ENCODE measurements at places on chromosomes 2 and 18.

DNA sequence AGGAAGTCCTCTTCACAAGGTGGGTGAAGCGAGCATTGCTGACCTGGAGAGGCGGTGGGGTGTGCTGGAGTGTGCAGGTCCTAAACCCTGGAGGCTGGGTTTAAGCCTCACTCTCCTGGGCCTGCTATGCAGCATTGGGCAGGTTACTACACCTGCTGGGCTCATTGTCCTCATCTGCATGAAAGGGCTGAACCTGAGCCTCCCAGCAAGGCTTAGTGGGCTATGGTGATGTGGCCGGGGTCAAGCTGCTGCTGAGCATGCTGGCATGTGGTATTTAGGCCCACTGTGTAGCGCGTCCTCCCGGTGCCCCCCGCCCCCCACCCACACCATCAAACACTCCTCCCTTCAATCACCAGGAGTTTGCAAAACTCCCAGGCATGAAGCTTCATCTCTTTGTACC, 37.3 kb downstream of the INHBB start:
- no peak for DNase-seq

DNA sequence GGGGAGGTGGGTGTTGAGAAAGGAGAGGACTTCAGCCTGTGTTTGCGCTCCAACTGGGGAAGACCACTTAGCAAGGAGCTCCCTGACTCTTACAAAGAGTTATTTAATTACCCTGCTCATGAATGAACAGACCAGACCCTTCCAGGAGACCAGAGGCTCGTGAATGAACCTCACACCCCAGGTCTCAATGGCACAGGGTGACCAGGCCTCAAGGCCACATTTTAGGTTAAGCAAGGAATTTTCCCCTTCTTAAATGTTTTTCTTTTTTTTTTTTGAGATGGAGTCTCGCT, 25.3 kb downstream of the SMAD7 start:
- DNase-seq: no peak

DNA sequence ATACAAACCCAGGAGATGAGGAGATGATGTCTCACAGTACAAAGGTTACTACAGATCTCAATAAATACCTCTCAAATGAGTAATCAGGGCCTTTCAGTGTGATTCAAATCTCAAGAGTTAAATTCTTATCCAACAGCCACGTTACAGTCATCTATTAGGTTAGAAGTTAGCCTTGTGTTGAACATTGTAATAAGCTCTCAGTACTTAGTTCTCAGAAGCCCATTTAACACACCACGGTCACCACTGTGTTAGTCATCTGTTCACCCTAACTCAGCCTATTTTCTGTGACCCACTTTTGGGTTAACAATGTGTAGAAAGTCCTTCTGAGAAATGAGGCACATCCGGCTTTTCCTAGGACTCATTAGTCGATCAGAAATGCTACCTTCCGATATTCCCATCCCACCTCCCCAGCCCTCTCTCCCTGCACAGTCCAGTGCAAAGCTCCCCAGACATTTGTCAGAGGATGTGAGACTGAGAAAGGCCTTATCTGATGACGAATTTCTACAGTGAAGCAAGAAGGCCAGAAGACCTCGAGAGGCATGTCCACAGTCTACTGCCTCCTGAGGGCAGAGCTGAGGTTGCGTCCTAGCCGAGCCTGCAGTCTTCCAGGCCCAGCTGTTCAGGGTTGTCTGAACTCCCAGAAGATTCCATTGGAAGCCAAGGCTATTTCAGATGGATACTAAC, 92.6 kb downstream of the ACTR2 start:
- DNase-seq: no peak

DNA sequence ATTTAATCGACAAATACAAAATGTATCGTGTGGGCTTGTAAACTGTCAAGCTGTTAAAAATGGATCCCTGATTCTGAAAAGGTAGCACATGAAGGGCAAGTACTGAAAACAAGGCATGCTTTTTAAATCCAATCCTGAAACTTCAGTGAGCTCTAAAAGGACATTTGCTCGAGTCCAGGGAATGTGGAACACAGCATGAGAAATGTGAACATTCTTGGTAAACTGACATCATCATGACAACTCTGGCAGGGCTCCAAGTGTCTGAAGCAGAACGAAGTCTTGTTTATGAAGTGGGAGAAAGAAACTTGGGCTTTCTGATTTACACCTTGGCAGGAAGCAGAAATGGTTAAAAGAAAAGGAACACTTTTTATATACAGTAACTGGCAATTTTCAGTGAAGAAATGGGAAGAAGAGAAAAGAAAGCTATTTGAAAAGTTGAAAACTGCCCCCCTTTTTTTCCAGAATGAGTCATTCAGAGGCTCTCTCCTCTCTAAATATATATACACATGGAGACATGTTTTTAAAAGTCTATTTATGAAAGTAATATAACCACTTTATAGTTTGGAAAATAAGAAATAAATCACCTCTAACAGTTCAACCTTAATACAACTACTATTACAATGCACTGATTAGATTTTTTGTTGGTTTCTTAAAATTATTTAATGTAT, 120.8 kb downstream of the GAREM1 start:
- DNase-seq: peak; percentile 81

- DNase-seq: no peak
Observed at GRCh38 chr2:172919732-172920131, 155.9 kb upstream of the MAP3K20 start.

- DNase-seq: peak; percentile 72
Observed at GRCh38 chr18:34224423-34225217, at the start of gene NOL4. Gene NOL4 (minus strand): TSS chr18:34224913. CDS start chr18:34223253, 1,660 bp downstream.

- DNase-seq: peak; percentile 4
Observed at GRCh38 chr2:241140445-241140840, 8.8 kb downstream of the PASK start.

DNA sequence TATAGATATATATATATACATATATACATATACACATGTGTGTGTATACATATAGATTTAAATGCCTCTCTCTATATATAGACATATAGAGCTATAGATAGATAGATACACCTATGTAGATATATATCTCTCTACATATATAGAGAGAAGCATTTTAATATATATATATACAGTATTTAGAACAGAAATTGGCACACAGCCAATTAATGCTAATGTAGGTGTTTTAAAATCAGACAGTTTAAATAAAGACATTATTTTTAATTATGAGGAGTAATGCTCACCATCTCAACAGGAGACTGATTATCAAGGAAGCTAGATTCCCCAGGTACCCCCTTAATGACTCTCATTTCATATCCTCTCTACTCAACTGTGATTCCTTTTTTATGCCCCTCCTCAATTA, 170.7 kb upstream of the CRIM1 start:
- no peak for DNase-seq

DNA sequence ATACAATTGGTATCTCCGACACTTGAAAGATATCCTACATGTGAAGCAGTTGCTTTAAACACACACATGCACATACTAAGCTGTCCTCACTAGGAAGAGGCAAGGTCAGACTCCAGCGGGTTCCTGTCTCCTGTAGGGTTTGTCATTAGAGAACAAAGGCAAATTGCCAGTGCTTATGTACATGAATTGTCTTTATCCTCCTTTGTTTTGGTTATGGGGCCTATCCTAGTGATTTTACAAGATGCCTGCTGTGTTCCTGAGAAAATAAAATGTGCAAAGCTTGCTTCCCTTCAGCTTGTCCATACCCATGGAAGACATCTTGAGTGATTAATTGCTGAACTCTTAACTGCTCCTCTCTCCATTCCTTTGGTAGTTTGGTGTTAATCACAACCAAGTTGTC, 86.7 kb upstream of the SLC39A10 start:
- DNase-seq: no peak

DNA sequence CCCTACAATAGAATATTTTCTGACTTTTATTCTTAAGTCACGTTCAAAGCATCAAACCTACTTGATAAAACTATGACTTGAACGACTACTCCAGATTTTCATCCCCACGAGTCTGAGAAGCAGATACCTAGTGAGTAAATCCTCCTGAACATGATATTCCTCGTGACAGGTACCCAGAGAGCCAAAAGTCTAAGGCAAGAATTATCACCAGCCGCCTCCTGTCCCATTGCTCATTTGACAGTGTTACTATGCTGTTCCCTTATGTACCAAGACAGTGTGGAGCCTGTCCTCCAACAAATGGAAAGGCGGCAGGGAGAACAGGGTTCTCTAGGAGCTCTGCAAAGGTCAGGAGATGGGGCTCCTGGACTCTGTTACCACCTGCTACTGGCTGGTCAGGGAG, 8.3 kb upstream of the ALPK2 start:
- no peak for DNase-seq

- DNase-seq: no peak
Observed at GRCh38 chr18:55189972-55190371, 230.7 kb upstream of the CCDC68 start.

GRCh38 chr2:32422133-32422532, 65.3 kb downstream of the BIRC6 start:
- no peak for DNase-seq
